NCI-H69 (cell line): ENCODE measurements at places on chromosomes 6 and 20.

- DNase-seq, result no peak
Measured at GRCh38 chr6:71079677-71080076, 122.8 kb upstream of the B3GAT2 start.

DNA sequence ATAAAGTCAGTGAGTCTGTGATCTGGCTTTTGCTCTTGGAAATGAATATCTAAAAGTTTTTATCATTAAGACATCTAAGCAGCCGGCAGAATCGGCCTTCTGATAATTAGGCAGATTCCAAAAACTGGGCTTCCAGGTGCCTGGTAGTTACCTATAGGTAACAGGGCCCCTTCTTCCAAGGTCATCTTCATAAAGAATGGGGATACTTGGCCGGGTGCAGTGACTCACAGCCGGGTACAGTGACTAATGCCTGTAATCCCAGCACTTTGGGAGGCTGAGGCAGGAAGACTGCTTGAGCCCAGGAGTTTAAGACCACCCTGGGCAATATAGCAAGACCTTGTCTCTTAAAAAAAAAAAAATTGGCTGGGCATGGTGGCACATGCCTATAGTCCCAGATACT, 12.9 kb upstream of the RBL1 start:
- DNase-seq, result no peak

GRCh38 chr6:109791301-109791700, 100.2 kb downstream of the FIG4 start:
- no peak for DNase-seq

- peak; percentile 18 for DNase-seq
Measured at GRCh38 chr6:134058622-134059366, 6.4 kb upstream of the SLC2A12 start.

DNA sequence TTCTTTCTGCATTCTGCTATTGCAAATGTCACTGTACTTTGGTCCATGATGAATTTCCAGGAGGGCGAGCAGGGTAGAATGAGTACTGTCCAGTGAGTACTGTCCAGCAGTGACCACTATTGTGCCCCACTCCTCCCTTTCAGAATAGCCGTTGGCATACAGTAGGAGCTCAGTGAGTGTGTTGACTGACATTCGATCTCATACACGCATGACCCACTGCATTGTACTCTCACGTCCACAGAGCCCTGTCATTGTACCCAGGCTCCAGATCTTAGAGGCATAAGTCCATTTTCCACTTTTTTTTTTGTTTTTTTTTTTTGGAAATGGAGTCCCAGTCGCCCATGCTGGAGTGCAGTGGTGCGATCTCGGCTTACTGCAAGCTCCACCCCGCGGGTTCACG, 8.2 kb downstream of the DYNLRB1 start:
- DNase-seq, result no peak

DNA sequence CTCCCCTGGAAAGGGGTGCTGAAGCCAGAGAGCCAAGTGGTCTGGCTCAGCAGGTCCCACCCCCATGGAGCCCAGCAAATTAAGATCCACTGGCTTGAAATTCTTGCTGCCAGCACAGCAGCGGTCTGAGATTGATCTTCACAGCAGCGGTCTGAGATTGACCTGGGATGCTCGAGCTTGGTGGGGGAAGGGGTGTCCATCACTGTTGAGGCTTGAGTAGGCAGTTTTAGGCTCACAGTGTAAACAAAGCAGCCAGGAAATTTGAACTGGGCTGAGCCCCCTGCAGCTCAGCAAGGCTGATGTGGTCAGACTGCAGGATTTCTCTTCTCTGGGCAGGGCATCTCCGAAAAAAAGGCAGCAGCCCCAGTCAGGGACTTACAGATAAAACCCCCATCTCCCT, 41.3 kb upstream of the B3GAT2 start:
- DNase-seq, result peak; percentile 23

GRCh38 chr20:13684566-13685222, 46.0 kb upstream of the TASP1 start:
- no peak for DNase-seq
